Activated CD4-positive, CD25-positive, alpha-beta regulatory T cell treated with anti-CD3 and anti-CD28 coated beads, Interleukin-2, amount 50 U/mL, for 16 hours (primary cell): ENCODE measurements at places on chromosomes 1 and 21.
A peak's percentile ranks its signal among the peaks of the same experiment; 100 is the strongest.

DNA sequence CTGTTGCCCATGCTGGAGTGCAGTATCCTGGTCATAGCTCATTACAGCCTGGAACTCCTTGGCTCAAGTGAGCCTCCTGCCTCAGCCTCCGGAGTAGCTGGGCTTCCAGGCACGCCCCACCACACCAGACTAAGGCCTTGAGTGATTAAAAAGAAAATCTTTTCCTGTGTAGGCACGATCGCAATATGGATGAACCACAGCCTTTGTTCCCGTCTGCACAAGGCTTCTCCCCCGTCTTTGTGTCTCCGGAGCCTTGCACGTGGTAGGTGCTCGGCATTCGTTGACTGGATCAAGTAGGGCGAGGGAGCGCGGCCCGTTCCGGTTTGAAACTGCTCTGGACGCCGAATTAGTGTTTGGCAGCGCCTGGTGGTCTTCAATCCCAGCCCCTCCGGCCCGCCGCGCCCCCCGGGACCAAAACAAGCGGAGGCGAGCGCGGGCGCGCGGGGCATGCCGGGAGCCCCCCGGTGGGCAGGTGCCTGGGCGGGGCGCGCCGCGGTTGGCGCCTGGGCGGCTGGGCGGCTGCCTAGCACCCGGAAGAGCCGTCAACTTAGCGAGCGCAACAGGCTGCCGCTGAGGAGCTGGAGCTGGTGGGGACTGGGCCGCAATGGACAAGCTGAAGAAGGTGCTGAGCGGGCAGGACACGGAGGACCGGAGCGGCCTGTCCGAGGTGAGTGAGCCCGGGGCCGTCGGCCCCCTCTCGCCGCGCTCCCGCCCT lies at the start of gene SFT2D2:
Gene SFT2D2, plus strand, starts transcription at position 529 of the 715 bp plus-strand sequence. Its CDS starts 76 bp downstream, at position 605.
- DNase-seq = peak; percentile 58

- no peak for DNase-seq
These were observed 38.0 kb downstream of the NFIA start for GRCh38 chr1:61120246-61120840.

DNA sequence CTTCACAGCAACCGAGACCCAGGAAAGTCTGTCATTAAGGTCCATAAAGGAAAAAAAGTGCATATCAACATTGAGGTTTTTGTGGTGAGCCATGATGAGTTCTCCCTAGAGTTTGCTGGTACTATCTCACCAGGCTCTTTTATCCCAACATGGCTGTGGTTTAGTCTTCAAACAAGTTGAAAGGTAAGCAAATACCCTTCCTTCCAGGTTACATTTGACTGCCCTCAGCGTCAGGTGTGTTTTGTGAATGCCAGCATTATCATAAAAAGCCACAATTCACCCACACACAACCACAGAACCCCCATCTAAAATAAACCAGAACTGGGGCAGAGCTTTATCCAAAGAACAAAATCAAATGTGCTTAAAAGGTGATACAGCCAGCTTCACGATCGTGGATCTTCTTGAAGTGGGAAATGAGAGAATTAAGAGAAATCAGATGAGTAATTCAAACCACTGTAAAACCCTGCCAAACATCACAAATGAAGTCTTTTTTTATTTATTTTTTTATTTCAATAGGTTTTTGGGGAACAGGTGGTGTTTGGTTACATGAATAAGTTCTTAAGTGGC lies 64.7 kb downstream of the SETD4 start:
- no peak for DNase-seq

DNA sequence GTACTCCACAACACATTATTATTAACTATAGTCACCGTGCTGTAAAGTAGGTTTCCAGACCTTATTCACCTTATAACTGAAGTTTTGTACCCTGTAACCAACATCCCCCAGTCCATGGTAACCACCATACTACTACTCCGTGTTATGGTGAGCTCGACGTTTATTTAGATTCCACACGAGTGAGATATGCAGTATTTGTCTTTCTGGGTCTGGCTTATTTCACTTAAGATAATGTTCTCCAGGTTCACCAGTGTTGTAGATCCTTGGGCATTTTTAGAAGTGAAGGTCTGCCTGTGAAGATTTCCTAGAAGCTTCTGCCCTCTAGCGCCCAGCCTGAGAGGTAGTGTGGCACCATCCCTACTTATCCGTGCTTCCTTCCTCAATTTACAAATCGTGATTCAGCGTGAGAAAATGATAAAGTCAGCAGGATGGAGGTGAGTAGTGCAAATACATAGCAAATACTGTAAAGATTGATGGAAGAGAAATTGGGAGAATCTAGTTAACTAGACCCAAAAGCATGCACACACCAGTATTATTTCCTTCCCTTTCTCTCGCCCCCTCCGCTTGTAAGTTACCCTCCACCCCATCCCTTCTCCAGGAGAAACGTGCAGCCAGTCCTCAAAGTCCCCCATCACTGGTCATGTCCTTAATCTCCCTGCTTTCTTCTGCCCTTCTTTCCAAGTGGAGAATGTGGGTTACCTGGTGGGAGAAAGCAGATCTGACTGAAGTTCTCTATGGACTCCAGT lies 36.0 kb upstream of the DISC1 start:
- DNase-seq = no peak

- no peak for DNase-seq
These were observed 191.4 kb downstream of the KCNH1 start for GRCh38 chr1:210942513-210942912.

DNA sequence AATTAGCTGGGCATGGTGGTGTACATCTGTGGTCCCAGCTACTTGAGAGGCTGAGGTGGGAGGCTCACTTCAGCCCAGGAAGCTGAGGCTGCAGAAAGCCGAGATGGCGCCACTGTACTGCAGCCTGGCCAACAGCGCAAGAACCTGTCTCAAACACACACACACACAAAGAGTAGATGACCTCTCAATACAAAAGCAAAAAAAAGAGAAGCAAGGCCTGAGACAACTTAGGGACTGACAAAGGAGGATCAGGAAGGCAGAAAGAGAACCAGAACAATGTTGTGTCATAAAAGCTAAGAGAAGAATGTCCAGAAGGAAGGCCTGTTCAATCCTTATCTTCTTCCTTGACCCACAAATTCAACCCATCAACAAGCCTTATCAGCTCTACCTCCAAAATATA lies 18.5 kb downstream of the WASF2 start:
- DNase-seq = no peak

DNA sequence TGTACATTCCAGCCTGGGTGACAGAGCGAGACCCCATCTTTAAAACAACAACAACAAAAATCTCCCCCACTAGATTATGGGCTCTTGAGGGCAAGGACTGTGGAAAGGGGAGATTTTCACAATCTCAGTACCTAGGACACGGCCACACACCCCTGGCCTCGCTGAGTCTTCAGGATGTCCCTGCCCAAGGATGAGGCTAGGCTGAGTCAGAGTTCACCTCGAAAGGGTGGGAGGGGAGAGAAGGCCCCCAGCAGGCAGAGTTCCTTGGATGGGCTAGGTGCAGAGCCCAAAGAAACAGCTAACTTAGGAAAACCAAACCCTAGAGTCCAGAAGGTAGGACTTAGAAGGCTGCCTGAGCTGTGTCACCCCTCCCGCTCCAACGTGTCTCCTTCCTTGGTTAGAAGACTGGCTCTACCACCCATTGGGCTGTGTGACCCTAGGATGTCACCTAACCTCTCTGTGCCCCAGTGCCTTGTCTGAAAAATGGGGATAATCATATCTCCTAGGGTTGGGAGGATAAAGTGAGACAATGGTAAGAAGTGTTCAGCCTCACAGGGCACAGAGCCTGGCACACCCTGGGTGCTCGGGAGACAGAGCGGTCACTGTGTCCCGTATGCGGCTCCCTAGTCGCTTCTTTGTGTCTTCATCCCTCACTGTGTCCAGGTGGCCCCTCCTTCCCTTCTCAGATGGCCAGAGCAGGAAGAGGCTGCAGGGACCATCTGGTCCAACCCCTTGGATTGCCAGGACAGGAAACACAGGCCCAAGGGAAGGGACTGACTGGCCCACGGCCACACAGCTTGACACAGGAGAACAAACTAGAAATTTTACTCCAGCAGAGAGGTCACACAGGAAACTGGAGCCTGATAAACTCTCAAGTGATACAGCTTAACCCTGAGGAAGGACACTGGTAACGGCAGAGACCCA lies 11.2 kb downstream of the TRIM62 start:
- no peak for DNase-seq

- DNase-seq = no peak
These were observed 247.2 kb upstream of the CSF3R start for GRCh38 chr1:36729716-36730510.

DNA sequence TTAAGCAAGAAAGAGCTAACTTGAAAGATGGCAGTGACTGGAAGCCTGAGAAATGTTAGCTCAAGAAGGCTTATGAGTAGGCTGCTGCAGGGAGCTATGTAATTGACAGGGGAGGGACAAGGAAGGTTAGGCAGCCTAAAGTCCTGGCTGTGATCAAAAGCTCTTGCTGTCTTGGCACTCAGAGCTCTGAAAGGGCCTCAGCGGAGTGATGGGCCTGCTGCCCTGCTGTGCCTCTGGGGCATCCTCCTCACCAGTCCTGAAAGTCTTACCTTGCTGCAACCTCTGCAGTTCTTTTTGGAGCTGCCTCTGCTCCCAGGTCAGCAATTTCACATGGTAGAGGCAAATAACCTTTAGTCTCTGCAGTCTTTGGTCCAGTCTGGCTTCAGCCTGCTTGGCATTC lies 1.8 kb downstream of the CCDC190 start:
- DNase-seq = no peak

DNA sequence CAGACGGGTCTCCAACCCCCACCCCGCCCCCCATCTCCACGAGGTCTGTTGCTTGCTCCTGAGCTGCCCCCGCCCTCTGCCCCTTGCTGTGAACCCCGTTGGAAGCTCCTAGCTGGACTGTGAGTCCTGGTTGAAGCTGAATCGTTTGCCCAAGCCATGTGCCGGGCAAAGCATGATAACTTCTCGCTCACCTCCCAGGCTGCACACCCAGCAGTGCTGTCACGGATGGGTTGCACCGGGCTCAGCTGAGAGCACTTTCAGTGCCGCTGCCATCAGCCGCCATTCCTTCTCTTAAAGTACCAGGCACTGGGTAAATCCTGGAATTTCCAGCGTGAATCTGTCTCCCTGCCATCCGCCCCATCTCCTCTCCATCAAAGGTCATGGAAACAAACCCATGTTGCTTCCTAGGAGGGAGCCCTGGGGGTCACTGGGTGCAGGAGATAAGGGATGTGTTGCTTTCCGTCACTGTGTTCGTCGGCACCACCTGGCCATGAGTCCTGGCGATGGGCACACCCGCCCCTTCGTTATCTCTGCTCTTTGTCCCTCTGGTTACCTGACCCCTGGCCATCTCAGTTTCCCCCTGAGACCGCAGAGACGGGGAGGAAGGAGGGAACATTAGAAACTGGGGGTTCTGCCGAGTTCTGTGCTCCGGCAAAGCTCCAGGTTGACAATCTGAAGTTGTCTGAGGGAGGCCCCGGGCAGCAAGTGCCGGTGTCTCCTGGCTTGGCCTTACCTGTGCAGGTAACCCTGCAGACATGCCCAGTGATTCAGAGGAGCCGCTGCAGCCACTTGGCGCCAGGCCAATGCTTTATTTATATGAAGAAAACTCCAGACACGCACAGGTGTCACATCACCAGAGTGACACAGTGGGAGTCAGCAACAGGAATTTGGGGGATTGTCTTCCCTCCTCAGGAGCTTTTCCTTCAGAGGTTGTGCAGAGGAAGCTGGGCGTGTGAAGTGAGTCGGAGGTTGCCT lies 2.7 kb downstream of the PDE9A start:
- DNase-seq = no peak

DNA sequence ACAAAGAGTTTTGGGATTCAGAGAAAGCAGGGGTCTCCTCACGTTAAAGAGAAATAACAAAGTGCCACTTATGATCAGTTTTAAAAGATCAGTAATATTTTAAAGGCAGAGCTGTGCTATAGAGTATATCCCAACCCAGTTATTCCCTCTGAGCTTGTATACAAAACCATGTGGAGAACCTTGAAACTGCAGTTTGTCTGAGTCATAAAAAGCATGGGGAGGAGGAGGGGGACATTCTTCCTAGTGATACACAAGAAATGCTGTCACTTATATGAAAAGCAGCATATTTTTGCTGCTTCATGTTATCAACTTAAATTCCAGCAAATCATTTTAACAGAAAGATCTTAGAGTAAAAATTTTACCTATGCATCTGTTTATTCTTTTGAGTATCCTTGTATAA lies 244.5 kb downstream of the GPR52 start:
- no peak for DNase-seq

- DNase-seq = no peak
These were observed 9.1 kb upstream of the GNB1 start for GRCh38 chr1:1899967-1900327.
